Neural progenitor cell (in vitro differentiated cells): ENCODE measurements at places on chromosomes 1 and 21.
A peak's percentile ranks its signal among the peaks of the same experiment; 100 is the strongest.

DNA sequence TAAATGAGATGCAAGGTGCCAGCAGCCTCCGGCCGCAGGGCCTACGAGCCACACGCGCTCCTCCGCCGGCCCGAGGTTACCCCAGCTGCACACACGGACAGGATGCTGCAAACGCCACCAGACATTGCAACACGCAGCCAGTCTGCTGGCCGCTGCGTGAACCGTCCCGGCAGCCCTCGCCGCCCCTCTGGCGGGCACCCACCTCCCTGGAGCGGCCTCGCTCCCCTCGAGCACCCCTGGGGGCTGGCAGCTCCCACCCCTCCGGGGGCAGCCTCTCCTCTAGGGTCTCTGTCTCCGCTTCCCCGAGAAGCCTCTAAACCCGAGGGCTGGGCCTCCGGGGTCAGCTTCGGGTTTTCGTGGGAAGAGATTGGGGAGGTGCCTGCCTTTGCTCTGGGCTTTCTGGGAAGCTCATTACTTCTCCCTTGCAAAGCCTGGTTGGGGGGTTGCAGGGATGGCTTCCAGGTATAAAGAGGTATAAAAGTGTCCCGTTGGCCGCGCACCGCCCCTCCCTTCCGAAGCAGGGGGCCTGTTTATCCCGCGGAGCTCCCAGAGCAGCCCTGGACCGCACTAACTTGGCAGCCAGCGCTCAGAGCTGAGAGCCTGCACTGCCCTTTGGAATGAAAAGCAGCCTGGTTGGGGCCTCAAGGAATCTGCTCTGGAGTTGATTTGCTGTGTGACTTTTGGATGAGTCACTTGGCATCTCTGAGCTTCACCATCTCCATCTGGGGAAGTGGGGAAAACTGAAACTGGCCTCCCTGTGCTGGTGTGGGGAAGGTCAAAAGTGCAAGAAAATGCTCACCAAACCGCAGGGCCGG is 21.8 kb downstream of the DHRS3 start:
- peak; percentile 79 for DNase-seq

DNA sequence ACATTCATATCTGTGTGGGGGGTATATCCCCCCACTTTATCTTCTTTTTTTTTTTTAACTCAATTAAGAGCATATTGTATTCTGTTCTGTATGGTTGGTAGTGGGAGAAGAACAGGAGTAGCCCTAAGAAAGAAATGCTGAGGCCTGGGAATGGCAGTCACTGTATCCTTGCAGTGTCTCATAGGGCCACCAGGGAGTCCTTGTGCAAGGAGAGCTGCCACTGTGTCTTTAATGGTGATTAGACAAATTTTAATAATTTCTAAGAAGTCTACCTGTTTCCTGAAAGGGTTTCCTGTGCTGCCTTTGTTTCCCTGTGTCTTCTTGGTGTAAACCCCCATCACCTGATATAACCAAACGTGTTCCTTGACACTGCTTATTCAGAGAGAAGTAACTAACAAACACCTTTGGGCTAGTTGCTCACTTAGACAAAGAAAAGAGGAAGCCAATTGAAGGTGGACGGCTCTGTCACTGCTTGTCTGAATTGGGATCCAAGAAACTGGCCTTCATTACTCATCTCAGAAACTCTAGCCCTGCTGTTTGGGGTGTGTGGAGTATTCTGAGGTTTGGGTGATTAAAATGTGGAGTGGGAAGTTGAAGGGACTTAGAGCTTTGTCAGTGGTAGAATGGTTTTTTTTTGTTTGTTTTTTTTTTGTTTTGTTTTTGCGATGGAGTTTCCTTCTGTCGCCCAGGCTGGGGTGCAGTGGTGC is 15.2 kb downstream of the GIPC2 start:
- DNase-seq = no peak

GRCh38 chr1:60913039-60913438 is 169.3 kb upstream of the NFIA start:
- DNase-seq = no peak

GRCh38 chr1:226082959-226083301 is 20.4 kb downstream of the H3-3A start:
- peak; percentile 76 for DNase-seq

- no peak for DNase-seq
Observed at GRCh38 chr1:22414244-22414751, 37.4 kb upstream of the ZBTB40 start.

- peak; percentile 60 for DNase-seq
Observed at GRCh38 chr1:62082456-62083363, 111.9 kb upstream of the L1TD1 start.

- no peak for DNase-seq
Observed at GRCh38 chr1:239879321-239880170, 212.1 kb upstream of the FMN2 start.
